Myocyte (in vitro differentiated cells): ENCODE measurements at places on chromosomes 13 and 19. TPM values are rescaled to one million over a fixed set of nuclear protein-coding genes. Genes with fewer than 3 reads are reported as not detected.
A peak's percentile ranks its signal among the peaks of the same experiment; 100 is the strongest.

The FFAR1 gene
- total RNA-seq = not detected in 2 replicates

The IL17D gene
- 6.4 and 6.9 TPM in 2 replicates for total RNA-seq

The ZNF878 gene
- total RNA-seq = 0.31 TPM in 1 of 2 replicates, not detected in the other

- no peak for DNase-seq
These were observed 11.4 kb downstream of the ELF1 start for GRCh38 chr13:41007744-41008128.

DNA sequence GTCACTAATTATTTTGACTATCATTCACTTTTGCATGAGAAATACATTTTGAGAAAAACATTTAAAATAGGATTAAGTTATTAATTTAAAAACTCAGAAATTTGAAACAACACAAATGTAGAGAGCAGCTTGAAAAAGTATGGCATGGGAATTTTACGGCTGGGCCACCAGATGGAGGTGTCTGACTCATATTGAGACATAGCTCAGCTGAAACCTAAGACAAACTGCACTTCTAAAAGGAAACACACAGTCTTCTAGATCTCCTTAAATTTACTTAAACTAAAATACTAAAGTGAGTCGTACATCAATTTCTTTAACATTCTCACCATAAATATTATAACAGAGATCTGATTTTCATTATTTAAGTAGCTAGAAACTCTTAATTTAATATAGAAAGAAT is 41.9 kb upstream of the POSTN start:
- DNase-seq = peak; percentile 63

- DNase-seq = no peak
These were observed 51.3 kb downstream of the MBNL2 start for GRCh38 chr13:97273341-97273831.

- peak; percentile 88 for DNase-seq
These were observed at the start of gene SELENOW for GRCh38 chr19:47778049-47778953. TSS of gene SELENOW (plus strand) at chr19:47778703. CDS start at chr19:47778786, 83 bp downstream.

The TIMM44 gene
- 72.6 and 88.3 TPM in 2 replicates for total RNA-seq

The ZNF578 gene
- total RNA-seq = 2.2 and 4.7 TPM in 2 replicates

DNA sequence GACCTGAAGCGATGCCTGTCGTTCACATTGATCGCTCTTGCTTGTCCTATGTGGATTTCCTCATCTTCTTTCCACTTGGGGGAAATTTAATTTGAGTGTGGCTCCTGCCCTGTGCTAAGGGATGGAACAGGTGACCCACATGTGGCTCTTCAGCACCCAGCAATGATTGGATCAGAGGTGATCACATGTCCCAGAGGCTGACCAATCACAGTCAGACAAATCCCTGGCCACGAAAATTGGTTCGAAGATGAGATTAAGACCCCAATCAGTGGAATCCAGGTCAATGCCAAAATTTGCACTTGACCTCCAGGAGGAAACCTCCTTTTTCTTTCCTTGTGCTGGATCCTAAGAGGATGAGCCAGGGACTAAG is 23.7 kb downstream of the AMER2 start:
- DNase-seq = no peak

The ATXN8OS gene
- not detected in 2 replicates for total RNA-seq

The YJEFN3 gene
- total RNA-seq = 1.6 and 4.5 TPM in 2 replicates

The RNF225 gene
- not detected in 2 replicates for total RNA-seq

The SIGLEC7 gene
- not detected in 2 replicates for total RNA-seq

DNA sequence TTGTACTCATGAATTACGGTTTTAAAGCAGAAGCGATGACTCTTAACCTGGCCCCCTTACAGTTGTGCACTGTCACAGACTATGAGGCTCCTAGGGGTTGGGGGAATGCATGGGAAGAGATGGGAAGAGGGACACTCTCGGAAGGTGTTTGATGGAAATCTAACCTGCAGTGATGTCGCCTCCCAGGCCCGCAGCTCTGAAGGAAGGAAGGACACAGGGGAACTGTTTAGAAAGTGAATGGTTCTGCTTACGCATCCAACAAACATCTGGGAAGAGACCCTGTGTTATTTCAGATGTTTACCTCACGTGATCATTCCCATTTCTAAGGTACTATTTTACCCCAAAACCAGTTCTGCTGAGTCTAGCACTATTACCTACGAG is 48.0 kb upstream of the SLC7A9 start:
- DNase-seq = no peak

DNA sequence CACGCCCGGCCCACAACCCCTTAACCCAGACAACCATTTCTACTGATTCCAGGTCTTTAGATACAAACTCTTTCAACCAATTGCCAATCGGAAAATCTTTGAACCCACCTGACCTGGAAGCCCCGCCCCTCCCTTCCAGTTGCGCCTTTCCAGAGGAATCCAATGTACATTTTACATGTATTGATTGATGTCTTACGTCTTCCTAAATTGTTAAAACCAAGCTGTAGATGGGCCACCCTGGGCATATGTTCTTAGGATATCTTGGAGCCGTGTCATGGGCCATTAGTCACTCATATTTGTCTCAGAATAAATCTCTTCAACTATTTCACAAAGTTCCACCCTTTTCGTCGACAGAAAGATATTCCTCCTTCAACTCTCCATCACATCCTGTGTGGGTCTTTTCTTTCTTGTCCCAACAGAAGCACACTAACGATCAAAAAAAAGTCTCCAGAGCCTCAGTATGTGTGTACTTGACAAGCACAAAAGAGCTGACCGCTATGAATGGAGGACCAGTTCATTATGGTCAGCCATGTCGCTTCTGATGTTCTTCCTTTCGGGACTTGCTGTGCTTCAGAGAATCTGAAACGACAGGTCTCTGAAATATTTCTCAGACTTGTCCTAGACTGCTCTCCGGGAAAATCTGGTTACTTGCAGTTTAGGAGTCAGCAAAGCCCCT is 601 bp upstream of the ZNF749 start:
- DNase-seq = no peak

The CCDC8 gene
- total RNA-seq = 18.0 and 19.7 TPM in 2 replicates

GRCh38 chr19:29866011-29866410 is 54.2 kb downstream of the CCNE1 start:
- no peak for DNase-seq

- DNase-seq = no peak
These were observed 23.1 kb downstream of the ARID3A start for GRCh38 chr19:948842-949496.

The RNF17 gene
- total RNA-seq = not detected in 2 replicates

- no peak for DNase-seq
These were observed 40.2 kb downstream of the SLAIN1 start for GRCh38 chr13:77737583-77738200.

GRCh38 chr13:34942732-34943435 is 814 bp downstream of the NBEA start:
- DNase-seq = peak; percentile 5

- DNase-seq = no peak
These were observed 3.4 kb downstream of the FARSA start for GRCh38 chr19:12930002-12930645.

DNA sequence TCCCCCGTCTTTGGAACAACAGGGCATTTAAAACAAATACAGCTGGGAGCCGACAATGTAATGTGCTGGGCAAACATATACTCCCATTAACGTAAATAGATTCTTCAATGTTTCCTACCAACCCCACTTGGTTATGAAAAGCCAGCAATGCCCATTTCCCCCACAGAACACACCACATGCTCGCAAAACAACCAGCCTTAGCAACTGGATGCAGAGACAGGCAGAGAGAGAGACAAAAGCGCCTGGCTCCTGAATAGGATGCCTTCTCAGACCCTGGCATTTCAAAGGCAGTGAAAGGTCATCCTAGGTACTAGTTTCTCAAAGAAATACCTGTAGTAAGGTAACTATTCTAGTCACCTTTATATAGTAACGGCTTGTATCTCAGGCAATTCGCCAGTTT is 462.9 kb downstream of the ITGBL1 start:
- no peak for DNase-seq

- no peak for DNase-seq
These were observed 815.9 kb downstream of the PCDH9 start for GRCh38 chr13:66414066-66414800.

DNA sequence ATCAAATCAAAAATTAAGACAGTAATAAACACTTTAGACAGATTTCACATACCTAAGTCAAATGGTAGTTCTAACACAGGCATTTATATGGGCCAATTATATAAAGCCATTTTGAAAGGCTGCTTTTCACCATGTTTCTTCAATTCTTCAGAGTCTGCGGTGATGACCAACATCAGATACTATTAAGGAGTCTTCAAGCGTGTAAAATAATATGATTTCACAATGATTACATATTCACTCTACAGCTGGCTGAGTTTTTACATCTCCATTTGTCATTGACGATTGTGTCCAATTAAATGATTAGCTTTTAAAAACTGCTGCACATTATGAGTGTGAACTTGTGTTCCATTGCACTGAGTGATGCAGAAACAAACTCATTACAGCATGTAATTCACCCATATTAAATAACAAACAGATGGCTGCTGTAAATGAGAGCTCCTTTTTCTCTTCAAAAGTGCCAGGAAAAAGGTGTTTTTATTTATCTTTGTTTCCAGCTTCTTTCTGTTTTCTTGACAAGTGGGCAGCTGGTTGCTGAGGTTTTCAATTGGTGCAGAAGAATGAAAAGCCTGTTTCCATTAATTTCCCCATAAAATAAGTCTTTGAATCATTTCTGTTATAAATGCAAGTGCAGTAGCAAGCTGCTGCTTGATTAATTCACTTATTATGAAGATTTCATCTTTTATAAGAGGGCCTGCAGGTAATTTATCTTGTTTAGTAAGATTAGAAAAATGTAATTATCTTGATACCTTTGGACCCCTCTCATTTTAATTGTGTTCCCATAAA is 676.1 kb upstream of the KLHL1 start:
- DNase-seq = no peak

GRCh38 chr13:89695343-89696257 is 1651.9 kb upstream of the MIR17HG start:
- DNase-seq = peak; percentile 55

DNA sequence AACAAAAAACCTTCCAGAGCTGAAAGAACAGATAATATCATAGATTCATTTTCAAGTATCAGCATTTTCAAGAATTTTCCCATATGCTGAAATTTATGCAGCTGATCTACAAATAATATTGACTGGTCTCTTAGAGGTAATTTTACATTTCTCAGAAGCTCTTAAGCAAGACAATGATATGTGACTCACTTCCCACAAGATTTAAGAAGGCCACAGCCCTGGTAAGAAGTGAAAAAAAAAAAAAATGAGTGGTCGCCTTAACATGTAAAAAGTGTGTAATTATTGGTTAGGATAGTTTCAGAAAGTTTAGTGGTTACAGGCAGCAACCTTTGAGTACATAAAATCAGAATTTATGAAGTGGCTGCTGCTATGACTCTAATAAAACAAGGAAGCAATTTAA is 54.5 kb downstream of the NUFIP1 start:
- peak; percentile 25 for DNase-seq

GRCh38 chr19:49512970-49513745 is 697 bp downstream of the FCGRT start:
- peak; percentile 52 for DNase-seq

DNA sequence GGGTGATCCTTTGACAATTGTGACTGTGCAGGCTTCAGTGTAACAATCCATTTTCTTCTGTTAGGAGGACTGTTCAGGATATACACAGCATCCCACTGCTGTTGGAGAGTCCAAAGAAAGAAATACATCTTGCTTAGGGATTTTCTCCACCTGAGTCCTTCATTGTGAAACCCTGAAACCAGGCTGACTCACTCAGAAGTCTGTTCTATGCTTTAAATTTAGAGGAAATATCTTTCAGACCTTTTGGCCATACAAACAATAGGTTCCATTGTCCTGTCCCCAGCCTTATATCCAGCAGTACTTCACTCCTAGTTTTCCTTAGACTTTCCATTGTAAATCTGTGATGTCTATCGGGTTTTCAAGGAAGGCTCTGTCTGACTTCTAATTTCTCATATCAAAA is 379.1 kb downstream of the SUCLA2 start:
- no peak for DNase-seq

The LHFPL6 gene
- total RNA-seq = 12.5 and 14.4 TPM in 2 replicates

- DNase-seq = no peak
These were observed 68.9 kb downstream of the ZNF557 start for GRCh38 chr19:7138402-7138801.

- no peak for DNase-seq
These were observed 207.4 kb upstream of the SOX1 start for GRCh38 chr13:111859354-111860230.

GRCh38 chr19:16043156-16043757 is 33.0 kb upstream of the TPM4 start:
- no peak for DNase-seq

GRCh38 chr13:100734194-100734720 is 59.7 kb upstream of the TMTC4 start:
- no peak for DNase-seq

GRCh38 chr19:2252797-2253105 is 3.5 kb downstream of the JSRP1 start:
- DNase-seq = no peak

- DNase-seq = no peak
These were observed 22.9 kb downstream of the DNM2 start for GRCh38 chr19:10740798-10741197.

The ZBTB32 gene
- total RNA-seq = 0.11 TPM in 1 of 2 replicates, not detected in the other

The C13orf46 gene
- total RNA-seq = not detected in 2 replicates
